Breast epithelium (tissue), 4 donors: ENCODE measurements at places on chromosomes 4 and X. TPM values are rescaled to one million over a fixed set of nuclear protein-coding genes. Genes with fewer than 3 reads are reported as not detected.

HOPX gene
- 4.8 TPM for total RNA-seq

CHST7 gene
- total RNA-seq = 81.6 TPM

TMSB15B gene
- 5.6 TPM for total RNA-seq

DCLK2 gene
- 5.2 TPM for total RNA-seq

- no peak for DNase-seq
- H3K27me3 ChIP-seq = no peaks in the 10 kb centered on the region
- H3K36me3 ChIP-seq = no peaks in the 10 kb centered on the region
- H3K27ac ChIP-seq = no peak overlapping the region
- H3K4me1 ChIP-seq = no peaks in the 10 kb centered on the region
- no peak overlapping the region for H3K4me3 ChIP-seq
Observed at GRCh38 chr4:13816472-13816871, 188.9 kb upstream of the BOD1L1 start.

DNA sequence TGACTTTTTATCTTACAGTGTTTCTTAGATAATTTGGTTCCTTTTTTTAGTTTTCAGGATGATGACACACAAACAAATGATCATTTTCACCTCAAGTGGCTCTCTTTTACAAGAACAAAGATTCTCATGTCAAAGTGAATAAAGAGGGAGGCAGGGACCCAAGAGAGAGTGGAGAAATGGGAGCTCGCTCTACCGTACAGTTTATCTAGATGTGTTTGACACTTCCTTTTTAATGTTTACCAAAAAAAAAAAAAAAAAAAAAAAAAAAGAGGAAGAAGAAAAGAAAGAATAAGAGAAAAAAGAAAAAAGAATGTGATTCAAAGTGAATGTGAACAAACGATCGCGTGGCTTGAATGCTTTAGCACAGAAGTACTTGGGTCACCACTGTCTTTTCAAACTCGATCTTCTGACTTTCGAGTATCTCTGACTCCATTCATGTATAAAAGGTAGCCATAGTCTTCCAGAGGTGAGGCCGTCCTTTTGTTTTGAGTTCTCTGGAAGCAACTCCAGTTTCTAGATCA lies 75.6 kb upstream of the GRXCR1 start:
- no peak for DNase-seq
- H3K27me3 ChIP-seq = no peaks in the 10 kb centered on the region
- H3K36me3 ChIP-seq = no peaks in the 10 kb centered on the region

- no peaks in the 10 kb centered on the region for H3K36me3 ChIP-seq
- H3K4me3 ChIP-seq = no peak overlapping the region
- H3K27ac ChIP-seq = no peak overlapping the region
- no peaks in the 10 kb centered on the region for H3K4me1 ChIP-seq
Observed at GRCh38 chrX:152917656-152918579, 20.1 kb downstream of the ZNF185 start.

GRCh38 chr4:184657144-184657543 lies 7.6 kb downstream of the PRIMPOL start:
- H3K4me3 ChIP-seq = no peak overlapping the region
- no peaks in the 10 kb centered on the region for H3K27me3 ChIP-seq
- no peak overlapping the region for H3K27ac ChIP-seq
- DNase-seq = no peak
- no peaks in the 10 kb centered on the region for H3K36me3 ChIP-seq

- H3K27ac ChIP-seq = no peak overlapping the region
- no peaks in the 10 kb centered on the region for H3K36me3 ChIP-seq
- DNase-seq = no peak
- no peaks in the 10 kb centered on the region for H3K27me3 ChIP-seq
- no peak overlapping the region for H3K4me3 ChIP-seq
Observed at GRCh38 chr4:112739442-112739841, 102.5 kb downstream of the LARP7 start.

- H3K27ac ChIP-seq = no peak overlapping the region
- peaks cover 58% of the 10 kb centered on the region for H3K27me3 ChIP-seq
- H3K4me3 ChIP-seq = no peak overlapping the region
- DNase-seq = no peak
- no peaks in the 10 kb centered on the region for H3K36me3 ChIP-seq
- no peaks in the 10 kb centered on the region for H3K4me1 ChIP-seq
Observed at GRCh38 chr4:6110681-6111353, 89.5 kb downstream of the JAKMIP1 start.
